ENCODE measurements at places on chromosomes 1 and 21.

DNA sequence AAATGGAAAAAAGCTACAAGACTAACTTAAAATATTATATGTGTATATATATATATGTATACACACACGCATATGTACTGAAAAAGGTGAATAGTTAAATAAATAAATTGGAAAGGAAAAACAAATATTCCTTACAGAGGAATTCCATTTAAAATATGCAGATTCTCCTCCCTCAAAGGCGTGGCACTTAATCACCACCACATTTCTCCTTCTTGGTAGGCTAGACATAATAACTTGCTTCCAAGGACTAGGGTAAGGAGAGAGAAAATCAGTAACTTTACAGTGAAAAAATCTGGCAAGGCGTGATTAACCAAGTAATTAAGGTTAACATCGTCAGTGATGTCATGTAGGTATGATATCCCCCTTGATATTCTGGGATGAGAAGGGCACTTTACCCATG lies 84.0 kb upstream of the USP25 start:
- no peak for DNase-seq

- DNase-seq = no peak
These were observed 169.2 kb upstream of the HP1BP3 start for GRCh38 chr1:20956272-20956671.

DNA sequence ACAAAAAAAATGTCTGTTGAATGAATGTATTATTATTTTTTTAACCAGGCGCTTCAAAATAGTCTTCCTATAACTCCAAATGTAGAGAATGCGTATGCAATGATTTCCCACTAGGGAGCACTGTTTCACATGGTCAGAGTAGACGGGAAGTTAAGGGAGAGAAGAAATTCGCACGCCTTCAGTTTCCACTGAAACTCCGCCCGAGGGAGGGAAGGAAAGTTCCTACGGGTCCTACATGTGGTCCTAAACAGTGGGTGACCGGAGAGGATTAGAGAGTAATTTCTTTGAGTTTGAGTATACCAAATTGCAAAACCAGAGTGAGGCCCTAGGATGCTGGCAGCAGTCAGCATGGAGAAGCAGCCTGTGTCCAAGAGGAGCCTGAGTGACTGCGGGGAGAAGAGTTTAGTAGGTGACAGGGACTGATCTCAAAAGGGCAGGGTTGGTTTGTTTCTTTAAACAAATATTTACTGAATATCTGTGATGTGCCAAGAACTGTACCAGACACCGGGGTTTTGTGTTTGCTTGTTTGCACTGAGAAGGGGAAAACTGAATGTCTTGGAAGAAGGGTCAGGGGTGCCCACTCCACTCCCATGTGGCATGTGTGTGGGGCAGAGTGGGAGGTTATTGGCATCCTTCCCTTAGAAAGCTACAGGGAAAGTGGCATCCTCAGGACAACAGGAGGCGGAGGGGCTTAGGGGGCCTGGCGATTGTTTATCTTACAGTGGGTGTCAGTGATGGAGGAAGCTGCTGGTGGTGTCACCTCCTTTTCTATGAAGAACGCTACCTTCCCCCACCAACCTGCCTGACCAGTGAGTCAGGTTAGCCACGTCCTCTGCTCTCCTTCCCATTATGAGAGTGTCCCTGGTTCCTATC lies 22.8 kb downstream of the RNU5D-1 start:
- no peak for DNase-seq

- no peak for DNase-seq
These were observed 1.1 kb upstream of the TMEM167B start for GRCh38 chr1:109089242-109090015.

GRCh38 chr1:27868932-27869718 lies 3.2 kb upstream of the THEMIS2 start:
- no peak for DNase-seq

DNA sequence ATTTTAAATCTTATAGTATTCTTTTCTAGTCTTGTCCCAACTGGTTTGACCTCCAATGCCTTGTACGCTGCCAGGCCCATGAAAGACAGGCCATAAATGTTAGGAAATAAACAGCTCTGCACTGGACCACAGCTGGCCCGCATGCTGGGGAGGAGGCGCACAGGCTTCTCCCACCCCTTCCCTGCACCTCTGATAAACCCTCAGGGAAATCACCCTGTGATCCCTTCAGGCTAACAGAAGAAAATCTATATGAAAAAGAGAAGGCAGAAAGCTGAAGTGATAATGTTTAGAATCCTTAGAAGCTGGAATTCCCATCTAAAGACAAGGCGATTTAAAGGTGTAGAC lies 41.5 kb downstream of the COLGALT2 start:
- DNase-seq = no peak

- DNase-seq = no peak
These were observed 2.4 kb downstream of the SLAMF1 start for GRCh38 chr1:160644399-160644798.

GRCh38 chr21:17903029-17903806 lies 84.1 kb upstream of the C21orf91 start:
- peak; percentile 78 for DNase-seq

GRCh38 chr1:231807541-231807940 lies 181.0 kb downstream of the DISC1 start:
- peak; percentile 8 for DNase-seq

GRCh38 chr1:183198463-183198862 lies 12.4 kb downstream of the LAMC2 start:
- DNase-seq = no peak

GRCh38 chr1:89565521-89565920 lies 40.9 kb downstream of the LRRC8B start:
- no peak for DNase-seq

DNA sequence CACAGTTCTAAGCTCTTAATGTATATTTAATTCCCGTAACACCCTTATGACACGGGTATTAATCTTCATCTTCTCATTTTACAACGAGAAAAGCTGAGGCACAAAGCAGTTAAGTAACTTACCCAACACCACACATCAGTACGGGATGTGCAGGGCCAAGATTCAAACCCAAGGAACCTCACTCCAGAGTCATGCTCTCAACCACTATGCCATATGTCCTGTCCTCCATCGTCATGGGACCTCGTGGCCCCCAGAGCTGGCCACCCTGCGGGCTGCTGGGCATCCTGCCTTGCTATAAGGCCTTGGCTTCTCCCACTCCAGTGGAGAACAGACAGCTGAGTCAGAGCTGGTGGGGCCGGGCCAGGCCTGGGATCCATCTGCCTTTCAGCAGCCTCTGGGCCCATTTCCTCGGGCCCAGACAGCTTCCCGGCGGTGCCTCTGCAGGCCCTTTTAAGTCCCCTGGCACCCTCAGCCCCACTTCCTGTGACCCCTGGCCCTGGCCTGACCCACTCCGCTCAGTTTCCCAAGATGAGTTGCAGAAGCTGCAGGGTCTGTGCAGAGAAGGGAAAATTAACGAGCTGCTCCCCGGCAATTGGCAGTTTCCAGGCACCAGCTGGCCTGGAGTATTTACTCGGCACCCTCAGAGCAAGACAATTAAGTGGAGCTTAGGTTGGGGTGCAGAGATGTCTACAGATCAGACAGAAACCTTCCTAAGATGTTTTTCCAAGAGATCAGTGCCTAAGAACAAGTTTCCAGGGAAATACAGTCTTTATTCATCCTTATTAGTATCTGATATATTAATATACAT lies 98.2 kb downstream of the EPHB2 start:
- peak; percentile 77 for DNase-seq

DNA sequence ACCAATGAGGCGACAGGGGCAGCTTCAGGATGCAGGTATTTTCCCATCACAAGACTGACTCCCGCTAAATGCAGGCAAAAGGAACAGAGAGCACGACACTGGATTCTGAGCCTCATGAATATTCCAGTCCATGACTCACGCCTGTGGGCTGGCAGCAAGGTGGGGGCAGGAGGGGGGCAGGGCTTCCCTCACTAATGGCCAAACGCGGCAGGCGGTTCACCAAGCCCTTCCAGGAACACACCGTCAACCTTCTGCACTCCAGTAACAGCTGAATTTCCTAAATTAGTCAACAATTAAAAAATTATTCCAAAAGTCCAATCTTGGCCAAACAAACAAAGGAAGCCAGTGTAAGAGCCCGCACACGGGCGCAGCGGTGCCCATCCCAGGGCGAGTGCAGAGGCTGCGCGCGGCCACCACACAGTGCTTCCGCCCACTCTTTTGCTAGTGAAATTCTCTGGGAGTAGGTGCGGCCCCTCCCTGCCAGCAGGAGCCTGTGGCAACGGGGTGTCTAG lies 12.5 kb upstream of the GPR153 start:
- DNase-seq = no peak

DNA sequence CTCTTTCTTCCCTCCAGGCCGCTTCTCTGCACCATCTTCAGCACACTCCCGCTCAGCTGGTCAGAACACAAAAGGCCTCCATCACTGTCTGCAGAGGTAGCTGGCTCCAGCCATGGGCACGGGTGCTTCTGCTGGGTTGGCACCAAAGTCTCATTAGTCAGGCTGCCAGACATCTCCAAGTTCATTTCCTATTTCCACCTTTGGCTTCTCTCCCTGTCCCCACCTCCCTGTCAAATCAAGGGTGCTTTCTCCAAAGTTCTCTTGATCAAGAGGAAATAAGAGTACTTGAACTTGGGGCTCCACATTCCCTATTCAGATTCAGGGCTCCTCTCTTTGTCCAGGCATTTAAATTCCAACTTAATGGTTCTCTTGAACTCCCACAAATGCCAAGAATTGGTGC lies 33.9 kb upstream of the GRIK3 start:
- no peak for DNase-seq

- DNase-seq = peak; percentile 84
These were observed at the start of gene BACE2 for GRCh38 chr21:41167348-41168342. BACE2 (plus strand) TSS chr21:41168160; CDS start chr21:41168264, 104 bp downstream.

DNA sequence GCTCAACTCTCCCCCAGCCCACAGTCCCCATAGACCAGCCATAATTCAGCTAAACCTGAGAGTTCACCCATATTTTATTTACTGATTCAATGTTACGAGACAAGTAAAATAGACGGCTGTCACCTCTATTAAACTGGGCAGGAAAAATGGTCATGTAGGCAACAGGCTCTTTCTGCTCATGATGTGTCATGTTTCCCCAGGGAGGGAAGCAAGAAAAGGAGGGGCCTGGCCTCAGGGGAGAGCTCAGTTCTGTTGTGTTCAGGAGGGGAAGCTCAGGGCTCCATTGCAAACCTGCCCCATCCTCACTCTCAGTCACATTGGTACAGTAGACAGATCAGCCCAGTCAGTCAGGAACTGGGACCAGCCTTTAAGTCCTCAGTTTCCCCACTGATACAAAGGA lies 12.8 kb downstream of the GRIK3 start:
- DNase-seq = no peak

DNA sequence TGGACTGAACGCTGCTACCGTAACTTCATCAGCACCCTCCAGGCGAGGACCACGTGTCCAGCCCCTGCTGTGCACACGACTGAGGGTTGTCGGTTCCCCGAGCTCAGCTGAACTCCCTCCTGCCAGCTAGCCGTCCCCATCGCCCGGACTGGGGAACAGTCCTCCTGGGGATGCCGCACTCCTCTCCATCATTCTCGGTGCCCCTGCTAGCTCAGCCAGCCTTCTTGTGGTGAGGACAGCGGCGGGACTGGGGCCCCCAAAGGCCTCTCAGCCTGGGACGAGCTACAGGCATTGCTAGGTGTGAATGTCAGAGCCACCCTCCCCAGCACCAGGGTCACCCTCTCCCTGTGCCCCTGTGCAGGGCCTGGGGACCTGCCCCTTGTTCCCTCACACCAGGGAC lies 8.8 kb upstream of the TTC34 start:
- DNase-seq = no peak

- no peak for DNase-seq
These were observed 32.9 kb upstream of the TMEM61 start for GRCh38 chr1:54947540-54947939.

GRCh38 chr1:180311011-180311730 lies 81.1 kb downstream of the LHX4 start:
- DNase-seq = no peak

DNA sequence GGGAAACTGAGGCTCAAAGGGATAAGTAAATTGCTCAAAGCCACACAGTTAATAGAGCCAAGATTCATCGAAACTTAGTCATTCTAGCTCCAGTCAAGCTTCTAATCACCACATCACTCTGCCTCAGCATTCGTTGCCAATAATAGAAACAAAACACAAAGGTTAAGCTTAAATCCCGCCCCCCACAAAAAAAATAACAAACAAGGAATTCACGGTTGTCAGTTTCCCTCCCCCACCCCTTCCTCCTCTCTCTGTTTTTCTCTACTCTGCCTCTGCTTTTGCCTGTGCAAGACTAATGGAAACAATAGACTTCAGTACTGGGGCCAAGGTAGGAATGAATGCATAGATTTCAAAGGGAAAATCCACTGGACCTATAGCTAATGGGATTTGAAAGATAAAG lies 70.7 kb upstream of the ZNF644 start:
- no peak for DNase-seq

GRCh38 chr1:219308367-219308766 lies 134.7 kb downstream of the LYPLAL1 start:
- no peak for DNase-seq

GRCh38 chr1:8555582-8555981 lies 237.7 kb downstream of the SLC45A1 start:
- no peak for DNase-seq

- DNase-seq = no peak
These were observed 214.3 kb upstream of the ESRRG start for GRCh38 chr1:216937491-216937890.

DNA sequence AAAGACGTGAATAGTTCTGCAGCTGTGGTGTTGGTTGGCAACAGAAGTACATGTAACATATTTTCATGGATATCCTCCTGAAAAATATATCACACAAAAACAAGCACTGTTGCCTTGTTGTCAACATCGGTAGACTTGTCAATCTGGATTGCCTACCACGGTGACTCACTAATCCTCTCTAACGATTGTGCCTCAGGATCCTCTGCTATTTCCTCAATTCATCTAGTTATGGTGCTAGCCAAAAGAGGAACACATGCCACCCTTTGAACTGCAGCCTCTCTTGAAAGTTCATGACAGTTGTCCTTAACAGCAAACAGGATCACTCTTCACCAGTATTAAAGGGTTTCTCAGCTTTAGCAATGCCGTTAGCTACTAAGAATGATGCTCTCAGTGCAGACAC lies 25.7 kb downstream of the RASAL2 start:
- no peak for DNase-seq

DNA sequence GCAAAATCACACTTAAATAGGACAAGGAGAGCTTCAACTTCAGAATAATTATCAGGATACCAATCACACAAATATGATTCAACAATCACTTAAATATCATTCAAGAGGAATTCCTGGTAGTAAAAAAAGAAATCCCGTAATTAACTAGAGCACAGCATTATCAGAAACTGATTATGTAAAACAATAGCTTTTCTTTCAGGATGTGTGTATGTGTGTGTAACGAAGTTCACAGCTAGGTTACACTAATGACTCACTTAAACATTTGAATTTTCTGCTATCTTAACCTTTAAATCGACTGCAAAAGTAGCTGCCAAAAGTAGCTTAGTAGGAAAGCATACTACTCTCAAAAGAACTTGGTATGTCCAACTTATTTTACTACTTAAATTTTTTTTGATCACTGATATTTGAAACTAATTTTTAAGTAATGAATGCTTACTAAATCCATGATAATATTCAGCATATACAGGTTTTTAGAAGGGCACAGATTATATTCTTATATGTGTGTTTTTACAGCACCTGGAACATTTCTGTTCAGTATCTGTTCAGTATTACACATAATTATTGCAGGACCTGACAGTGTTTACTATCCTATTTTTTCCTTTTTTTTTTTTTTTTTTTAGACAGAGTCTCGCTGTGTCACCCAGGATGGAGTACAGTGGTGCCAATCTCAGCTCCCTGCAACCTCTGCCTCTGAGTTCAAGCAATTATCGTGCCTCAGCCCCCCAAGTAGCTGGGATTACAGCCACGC lies 4.2 kb downstream of the RERE start:
- no peak for DNase-seq
